ENCODE measurements at places on chromosomes 3 and 15.
A peak's percentile ranks its signal among the peaks of the same experiment; 100 is the strongest.

DNA sequence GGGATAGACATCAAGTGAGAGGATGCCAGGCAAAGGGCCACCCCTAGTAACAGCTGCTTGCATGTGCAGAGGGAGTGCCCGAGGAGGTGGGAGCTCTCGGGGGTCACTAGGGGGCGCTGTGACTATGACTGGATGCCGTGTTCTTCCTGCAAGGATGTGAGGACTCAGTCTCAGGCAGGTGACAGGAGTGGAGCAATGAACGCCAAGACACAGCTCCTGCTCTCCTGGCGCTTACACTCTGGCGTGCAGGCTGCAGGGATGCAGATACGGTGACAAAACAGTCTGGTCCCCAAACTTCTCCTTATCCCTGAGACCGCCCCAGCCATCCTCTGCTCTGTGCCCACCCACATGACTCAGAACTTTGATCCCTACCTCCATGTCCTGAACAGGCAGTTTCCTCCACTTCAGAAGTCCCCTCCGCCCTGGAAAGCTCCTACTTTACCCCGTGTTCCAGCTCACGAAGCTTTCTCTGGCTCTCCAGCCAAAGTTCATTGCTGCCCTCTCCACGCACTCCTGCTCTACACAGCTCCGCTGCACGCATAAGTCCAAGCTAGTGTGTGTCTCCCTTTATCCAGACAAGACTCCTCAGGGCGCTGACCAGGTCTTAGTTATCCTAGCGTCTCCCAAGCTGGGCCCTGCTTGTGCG lies 14.7 kb downstream of the RHOV start:
- peak; percentile 77 for DNase-seq

- no peak for DNase-seq
Measured at GRCh38 chr3:37301980-37302708, 127.8 kb upstream of the LRRFIP2 start.

DNA sequence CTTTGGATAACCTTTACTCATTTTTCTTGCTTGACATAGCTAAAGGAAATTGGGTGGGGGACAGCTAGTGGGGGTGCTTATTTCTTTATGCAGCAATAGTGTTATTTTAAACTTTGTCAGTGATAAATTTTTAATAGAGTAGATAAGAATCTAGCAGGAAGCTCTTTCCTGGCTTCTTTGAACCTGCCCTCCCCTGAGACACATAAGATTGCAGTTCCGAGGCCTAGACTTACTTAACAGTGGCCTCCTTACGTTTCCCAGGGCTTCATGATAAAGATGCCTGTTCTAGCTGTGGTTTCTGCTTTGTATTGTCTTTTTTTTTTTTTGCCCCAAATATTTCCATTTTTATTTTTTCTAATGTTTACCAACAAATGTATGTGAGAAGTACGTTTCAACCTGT lies 170.1 kb downstream of the VPS8 start:
- DNase-seq = no peak

DNA sequence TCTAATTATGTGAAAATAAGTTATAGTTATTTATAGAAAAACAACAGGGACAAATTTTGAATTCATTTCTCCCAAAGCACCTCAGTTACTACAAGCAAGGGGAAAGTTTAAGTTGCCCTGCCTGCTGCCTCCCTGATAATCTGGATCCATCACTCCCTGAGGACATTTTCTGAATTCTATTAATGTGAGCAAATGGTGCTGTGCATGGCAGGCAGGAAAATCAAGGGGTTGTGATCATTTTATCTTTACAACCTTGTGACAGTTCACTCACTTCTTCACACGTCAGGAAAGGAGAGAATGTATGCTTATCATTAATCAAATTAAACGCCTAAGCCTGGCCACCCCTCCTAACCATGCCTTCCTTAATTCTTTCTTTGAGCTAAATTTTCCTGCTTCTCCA lies 39.3 kb downstream of the ITGB5 start:
- DNase-seq = no peak

DNA sequence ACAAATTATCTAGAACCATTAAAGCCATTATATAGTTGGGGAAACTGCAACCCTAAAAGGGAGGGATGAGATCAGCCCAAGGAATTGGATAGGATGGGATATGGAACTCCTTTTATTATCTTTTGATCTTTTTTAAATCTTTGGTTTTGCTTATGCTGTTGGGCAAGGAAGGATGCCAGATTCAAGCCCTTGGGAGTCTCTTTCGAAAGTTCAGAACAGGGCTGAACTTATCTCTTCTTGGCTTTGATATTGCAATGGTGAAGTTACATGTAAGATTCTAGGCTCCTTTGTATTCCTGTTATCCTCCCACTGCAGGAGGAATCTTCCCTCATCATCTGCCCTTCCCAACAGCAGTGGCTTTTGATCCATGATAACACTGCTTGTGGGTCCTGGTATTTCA lies 10.0 kb upstream of the SLC22A13 start:
- no peak for DNase-seq

DNA sequence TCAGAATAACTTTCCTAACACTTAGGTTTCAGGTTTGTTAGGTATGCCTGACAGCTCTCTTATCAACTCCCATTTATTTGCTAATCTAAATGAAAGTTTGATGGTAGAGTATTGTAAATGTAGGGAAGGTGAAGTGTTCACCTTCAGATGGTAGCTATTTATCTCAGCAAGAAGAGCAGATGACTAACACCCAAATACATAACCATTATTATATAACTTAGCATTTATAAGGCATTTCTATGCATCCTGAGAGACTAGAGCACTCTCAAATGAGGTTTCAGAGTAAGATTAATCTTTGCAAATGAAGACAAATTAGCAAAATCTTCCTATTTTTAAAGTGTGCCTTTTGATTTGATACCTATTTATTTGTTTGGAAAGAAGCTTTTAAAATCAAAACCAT lies 143.8 kb downstream of the IGF1R start:
- DNase-seq = no peak

- DNase-seq = no peak
Measured at GRCh38 chr15:60618206-60618605, 139.3 kb upstream of the ICE2 start.

DNA sequence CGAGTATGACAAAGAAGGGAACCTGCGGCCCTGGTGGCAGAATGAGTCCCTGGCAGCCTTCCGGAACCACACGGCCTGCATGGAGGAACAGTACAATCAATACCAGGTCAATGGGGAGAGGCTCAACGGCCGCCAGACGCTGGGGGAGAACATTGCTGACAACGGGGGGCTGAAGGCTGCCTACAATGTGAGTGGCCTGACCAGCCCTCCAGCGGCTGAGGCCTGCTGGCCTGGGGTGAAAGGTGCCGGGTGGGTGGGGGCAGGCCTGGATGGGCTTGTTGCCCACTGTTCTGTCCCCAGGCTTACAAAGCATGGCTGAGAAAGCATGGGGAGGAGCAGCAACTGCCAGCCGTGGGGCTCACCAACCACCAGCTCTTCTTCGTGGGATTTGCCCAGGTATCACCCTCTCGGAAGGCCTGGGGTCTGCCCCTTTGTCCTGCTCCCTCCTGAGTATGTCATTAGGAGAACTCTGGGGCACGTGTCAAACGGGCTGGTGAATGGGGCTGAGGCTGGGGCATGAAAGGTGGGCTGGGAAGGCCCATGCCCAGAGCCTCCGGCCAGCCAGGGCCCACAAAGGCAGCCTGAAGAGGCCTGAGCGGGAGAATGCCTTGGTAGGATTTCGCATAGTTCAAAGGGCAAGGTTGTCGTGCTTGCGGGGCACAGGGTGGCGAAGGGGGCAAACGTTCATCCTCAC lies 7.8 kb upstream of the PSMD2 start:
- DNase-seq = no peak
